Stimulated activated effector memory CD8-positive, alpha-beta T cell treated with anti-CD3 and anti-CD28 coated beads, Interleukin-12 subunit alpha, Interleukin-12 subunit beta, amount 100 ng/mL, for 72 hours (primary cell): ENCODE measurements at places on chromosomes 6 and 20.

- no peak for DNase-seq
Measured at GRCh38 chr6:36297051-36297450, 27.2 kb downstream of the PNPLA1 start.

DNA sequence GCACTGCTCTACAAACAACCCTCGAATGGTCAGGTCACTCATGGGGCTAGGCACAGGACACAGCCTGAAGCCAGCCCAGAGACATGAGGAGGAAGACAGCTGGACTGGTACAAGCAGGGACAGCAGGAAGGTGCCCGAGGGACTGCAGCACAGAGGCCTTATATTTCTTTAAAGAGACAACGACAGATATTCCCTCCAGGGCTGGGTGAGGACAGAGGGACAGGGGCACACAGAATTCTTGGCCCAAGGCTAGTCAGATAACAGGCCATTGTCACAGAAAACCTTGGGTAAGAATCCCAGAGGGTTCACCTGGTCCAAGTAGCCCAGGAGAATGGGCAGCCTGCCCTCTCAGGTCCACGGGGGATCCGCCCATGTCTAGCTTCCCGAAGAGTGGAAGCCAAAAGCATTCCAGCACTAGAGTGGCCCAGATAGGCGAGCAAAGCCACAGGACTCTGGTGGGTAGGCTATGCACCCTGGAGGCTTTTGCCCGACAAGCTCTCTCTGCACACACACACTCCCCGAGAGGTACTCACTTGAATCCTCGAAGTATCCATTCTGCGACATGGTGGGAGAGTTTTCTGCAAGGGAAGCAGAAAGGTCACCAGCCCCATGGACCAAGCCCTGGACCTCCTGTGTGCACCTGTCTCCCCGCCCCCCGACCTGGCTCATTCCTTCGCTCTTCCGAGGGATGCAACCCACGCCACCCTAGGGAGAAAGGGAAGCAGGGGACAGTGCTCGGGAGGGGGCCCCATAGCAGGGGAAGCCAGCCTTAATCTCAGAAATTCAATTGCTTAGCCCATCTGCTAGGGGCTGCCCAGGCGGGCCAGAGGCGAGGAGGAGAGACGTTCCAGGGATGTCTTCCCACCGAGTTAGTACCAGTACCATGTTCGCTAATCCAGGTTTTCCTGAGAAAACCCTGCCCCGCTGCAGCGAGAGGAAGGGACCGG lies 1.7 kb downstream of the SLC4A11 start:
- no peak for DNase-seq

DNA sequence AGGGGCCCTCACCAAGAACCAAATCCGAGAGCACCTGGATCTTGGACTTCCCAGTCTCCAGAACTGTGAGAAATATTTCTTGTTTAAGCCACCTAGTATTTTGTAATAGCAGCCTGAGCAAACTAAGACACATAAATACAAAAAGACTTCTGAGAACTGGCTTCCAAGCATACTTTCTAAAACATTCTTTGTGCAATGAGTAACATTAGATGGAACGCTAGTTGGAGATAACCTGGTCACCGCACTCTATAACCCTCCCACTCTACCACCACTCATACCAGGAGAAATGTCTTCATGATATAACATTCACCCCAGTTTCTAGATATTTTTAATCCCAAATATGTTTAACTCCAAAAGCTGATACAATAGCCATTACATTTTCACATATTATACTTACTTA lies 169.5 kb upstream of the THEMIS start:
- no peak for DNase-seq

DNA sequence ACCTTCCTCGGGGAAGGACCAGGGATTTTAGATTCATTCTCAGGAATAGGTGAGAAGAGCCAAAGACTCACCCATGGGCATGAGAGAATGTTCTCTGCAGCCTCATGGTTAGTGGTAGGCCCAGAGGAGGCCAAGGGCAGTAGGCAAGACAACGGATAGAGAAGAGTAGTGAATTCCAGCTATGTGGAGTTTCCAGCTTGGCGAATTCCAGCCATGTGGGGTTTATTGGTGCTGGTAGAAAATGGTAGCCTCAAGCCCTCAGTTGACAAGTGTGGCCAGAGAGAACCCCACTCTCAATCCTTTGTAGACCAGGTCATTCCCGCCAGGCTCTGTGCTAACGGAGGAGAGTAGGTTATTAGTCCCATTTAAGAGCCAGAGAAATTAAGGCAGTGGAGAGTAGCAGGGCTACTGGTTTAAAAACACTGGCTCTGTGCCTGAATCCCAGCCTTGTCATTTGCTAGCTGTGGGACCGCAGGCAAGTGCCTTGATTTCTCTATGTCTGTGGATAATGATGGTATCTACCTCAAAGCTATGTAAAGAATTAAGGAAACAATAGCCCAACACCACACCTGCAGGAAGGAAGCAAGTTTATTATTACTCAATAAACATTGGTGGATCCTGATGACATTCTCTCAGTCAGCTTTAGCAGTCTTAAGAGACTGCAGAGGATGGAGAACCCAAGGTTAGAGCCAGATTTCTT lies 2.0 kb upstream of the SLC9A8 start:
- no peak for DNase-seq

- no peak for DNase-seq
Measured at GRCh38 chr20:43909720-43910119, 4.9 kb upstream of the TOX2 start.

DNA sequence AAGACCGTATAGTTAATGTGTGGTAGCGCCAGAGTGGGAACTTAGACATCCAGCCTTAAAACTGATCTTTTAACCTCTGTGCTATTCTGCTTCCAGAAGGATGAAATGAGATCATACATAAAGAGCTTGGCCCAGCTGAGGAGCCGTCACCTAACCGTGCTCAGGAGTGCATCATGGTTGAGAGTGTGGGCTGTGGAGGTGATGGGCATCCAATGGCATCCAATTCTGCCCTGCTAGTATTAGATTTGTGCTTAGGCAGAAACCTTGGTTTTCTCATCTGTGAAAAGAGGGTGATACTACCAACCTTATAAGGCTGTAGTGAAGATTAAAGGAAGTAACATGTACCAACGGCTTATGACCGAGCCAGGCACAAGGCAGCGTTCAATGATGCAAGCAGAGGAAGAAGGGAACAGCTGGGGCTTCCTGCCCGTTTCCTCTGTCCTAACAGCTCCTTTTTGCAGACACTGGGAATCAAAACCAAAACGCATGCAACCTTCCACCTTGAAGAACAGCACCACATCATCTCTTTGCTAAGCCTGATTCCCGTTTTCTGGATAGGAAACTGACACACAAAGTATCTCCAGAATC lies 1.3 kb downstream of the SLC22A16 start:
- no peak for DNase-seq

DNA sequence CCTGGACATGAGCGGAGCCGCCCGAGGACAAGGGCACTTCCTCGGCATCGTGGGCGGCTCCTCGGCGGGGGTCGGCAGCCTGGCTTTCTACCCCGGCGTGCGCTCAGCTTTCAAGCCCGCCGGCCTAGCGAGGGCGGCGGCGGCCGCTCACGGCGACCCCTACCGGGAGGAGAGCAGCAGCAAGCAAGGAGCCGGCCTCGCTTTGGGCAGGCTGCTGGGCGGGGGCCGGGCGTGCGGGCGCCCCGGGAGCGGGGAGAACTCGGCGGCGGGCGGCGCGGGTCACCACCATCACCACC lies 6.7 kb downstream of the PRDM13 start:
- no peak for DNase-seq

GRCh38 chr20:47610247-47610944 lies 108.7 kb downstream of the NCOA3 start:
- peak; percentile 20 for DNase-seq

DNA sequence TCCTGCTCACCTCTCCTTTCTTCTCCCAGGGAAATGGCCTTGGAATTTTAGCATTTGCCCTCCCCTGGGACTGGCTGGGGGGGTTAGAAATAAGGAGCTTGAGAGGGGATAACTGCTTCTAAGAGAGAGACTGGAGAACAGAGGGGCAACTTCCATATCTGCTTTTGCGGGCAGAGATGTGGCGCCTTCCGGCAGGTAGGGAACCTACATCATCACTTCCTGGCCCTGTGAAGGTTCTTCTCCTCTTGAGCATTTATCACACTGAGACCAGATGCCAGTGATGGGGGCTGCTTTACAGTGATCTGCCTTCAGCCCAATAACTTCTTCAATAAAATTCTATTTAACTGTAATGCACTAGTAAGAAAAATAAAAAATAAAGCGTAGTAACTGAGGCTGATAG lies 48.1 kb downstream of the TBC1D7 start:
- DNase-seq: no peak

- no peak for DNase-seq
Measured at GRCh38 chr20:11090751-11091150, 417.0 kb upstream of the JAG1 start.

DNA sequence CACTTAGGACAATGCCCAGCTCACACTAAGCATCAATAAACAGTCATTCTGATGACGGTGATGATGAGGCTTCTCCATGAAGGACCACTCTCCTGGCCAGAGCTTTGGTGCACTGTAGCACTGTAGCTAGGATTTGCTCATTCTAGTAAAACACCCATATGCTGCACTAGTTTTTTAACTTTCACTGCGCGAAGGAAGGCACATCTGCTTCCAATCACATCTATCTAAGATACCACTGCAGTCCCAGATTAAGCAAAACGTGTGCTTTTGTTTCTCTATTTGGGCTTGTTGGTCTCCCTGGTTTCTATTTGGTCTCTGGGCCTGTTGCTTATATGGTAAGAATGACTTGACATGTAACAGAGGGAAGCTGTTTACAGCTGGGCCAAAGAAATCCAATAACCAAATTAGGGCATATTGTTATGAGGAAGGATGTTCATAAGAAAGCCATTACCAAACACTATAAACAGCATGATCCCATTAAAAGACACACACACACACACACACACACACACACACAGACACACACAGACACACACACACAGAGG lies 62.4 kb downstream of the FAM229B start:
- no peak for DNase-seq

- no peak for DNase-seq
Measured at GRCh38 chr20:51067792-51068191, 44.9 kb upstream of the KCNG1 start.

DNA sequence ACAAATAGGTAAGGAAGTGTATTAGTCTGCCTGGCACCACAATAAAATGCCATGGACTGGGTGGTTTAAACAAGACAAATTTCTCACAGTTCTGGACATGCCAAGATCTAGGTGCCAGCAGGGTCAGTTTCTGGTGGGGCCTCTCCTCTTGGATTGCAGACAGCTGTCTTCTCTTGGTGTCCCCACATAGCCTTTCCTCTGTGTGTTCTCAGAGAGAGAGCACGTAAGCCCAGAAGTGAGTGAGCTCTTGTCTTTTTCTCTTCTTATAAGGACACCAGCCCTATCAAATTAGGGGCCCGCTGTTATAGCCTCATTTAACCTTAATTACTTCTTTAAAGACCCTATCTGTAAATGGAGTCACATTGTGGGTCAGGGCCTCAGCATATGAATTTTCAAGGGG lies 28.3 kb downstream of the SMPDL3A start:
- DNase-seq: no peak

GRCh38 chr6:31617010-31617409 lies 2.0 kb downstream of the AIF1 start:
- no peak for DNase-seq

DNA sequence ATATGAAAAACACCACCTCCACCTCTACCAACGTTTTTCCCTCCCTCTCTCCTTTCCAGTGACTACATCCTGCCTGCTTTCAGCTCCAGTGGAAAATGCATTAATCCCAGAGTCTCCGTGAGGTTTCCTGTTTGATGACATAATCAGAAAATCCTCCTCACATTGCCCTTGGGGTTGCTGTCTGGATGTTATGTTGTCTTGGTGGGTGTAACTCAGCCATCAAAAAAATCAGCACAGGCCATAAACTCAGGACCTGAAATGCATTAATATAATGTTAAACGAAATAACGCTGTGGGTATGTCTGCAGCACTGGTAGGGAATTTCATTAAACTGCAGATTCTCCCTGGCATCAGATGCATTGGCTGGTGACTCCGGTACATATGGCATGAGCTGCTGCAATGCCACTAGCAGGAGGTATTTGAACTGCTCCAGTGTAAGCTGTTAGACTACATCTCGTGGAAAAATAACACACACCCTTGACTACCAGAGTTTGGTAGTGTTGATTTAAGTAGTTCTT lies 297.8 kb downstream of the PRL start:
- no peak for DNase-seq

- DNase-seq: no peak
Measured at GRCh38 chr6:147441751-147442150, 66.7 kb upstream of the SAMD5 start.

DNA sequence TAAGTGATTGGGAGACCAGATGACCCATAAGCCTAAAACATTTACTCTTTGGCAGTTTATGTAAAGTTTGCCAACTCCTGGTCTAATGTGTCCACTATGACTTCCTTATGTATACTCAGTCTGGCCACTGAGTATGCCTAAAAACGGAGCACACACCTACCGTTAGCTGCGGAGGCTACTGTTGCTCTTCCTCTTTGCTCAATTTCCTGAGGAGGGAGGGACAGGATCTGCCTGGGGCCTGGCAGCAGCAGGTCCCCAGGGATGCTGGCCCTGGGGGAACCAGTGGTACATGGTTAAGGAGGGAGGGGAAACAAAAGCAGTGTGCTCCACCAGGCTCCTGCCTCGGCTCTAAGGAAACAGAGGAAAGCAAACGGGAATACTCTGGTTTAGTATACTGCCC lies 113.5 kb downstream of the CDYL start:
- no peak for DNase-seq

DNA sequence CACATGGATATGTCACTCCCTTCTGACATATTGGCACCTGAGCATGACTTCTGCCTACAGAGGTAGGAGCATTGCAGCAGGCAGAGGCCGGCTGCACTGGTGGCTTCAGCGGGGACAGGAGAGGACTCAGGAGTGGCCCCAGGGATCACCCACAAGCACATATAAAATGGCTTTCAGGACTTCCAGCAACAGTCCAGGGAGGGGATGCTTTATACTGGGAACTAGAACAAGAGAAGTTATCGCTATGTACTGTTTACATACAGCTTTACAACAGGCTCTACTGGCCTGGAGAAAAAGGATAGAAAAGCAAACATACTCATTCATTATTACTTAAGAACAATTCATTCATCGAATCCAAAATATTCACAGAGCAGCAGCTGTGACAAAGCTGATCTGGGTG lies 337.8 kb downstream of the THBS2 start:
- no peak for DNase-seq

DNA sequence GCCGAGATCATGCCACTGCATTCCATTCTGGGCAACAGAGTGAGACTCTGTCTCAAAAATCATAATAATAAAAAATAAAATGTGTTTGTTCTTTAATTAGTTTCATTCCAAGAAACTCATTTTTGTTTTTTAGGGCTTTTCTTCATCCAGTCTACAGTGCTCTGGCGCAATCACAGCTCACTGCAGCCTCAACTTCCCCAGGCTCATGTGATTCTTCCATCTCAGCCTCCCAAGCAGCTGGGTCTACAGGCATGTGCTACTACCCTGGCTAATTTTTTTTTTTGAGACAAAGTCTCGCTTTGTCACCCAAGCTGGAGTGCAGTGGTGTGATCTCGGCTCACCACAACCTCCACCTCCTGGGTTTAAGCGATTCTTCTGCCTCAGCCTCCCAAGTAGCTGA lies 143.6 kb upstream of the JARID2 start:
- DNase-seq: no peak
